ENCODE measurements at places on chromosomes 2 and 18. TPM values are rescaled to one million over a fixed set of nuclear protein-coding genes. Genes with fewer than 3 reads are reported as not detected.

Gene SCN9A
- polyA plus RNA-seq, result 0.99 TPM

DNA sequence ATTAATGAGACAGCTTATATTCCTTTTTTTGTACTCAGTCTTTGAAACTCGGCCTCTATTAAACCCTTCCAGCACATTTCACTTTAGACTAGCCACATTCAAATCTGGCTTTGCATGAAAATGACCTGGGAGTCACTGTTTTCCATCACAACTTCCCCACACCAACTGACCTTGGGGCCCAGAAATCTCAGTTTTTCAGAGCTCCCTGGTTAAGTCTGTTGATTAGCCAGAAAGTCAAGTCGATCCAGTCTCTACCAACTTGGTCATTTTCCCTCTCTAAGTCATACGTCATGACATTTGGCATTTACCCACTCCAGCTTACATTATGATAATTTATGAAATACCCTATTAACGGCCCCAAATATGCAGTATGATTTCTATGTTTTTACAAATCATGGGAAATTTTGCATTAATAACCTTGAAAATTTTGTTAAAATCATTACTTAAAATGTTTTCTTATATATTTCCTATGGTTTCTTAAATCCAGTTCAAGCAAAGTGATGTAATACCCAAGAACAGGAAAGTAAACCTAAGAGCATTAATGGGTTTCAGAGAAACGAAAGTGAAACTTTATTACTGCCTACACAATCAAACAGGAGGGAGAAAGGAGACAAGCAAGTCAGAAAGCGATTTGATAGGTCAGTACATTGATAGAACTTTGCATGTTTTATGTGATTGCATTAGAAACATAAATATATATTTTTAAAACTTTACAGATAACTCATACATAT lies 77.1 kb downstream of the SPATS2L start:
- peak overlapping the region; percentile 52 for H3K4me3 ChIP-seq
- H3K4me1 ChIP-seq, result peaks cover 24% of the 10 kb centered on the region
- peak; percentile 60 for DNase-seq
- no peak overlapping the region for H3K27ac ChIP-seq

Gene CD8B2
- polyA plus RNA-seq, result 0.71 TPM

DNA sequence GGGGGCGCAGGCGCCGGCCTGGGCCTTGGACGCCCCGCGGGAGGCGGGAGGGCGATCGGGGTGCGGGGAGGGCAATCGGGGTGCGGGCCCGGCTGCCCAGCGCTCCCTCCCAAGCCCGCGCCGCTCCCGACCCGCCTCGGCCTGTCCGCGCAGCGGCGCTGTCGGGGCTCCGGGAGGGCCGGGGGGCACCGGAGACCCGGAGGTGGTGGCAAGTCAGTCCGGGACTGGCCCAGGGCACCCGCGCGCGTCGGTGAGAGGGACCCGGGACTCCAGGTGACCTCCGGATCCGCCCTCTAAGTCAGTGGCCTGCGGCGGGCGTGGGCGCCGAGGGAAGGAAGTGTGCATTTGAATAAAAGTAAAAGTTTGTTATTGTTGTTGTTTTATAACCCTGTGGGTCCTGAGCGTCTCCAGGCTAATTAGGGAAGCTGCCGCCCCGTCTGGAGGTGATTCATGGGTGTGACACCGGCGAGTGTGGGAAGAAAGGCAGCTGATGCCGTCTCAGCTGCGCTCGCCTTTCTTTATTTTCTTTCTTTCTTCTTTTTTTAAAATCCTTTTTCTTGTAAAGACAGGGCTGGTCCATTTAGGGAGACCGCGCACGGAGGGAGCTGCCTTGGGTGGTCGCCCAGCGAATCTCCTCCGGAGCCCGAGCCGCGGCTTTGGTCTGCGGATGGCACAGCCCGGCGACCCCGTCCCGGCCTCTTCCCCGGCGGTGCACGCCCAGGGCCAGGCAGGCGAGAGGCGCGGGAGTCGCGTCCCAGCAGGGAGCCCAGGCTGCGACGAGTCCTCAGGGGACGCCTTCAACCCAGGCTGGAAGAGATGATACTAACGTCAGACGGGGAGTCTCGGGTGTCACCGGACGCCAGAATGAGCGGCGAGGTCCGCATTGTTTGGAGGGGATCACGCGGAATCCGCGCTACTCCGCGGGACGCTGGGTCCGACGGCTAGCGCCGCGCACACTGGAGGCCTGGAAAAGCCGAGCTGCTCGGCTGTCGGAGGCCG lies 627 bp upstream of the CRACDL start:
- no peaks in the 10 kb centered on the region for H3K36me3 ChIP-seq
- no peak overlapping the region for H3K27ac ChIP-seq
- H3K27me3 ChIP-seq, result peaks cover 3% of the 10 kb centered on the region
- H3K4me3 ChIP-seq, result peak overlapping the region; percentile 43

DNA sequence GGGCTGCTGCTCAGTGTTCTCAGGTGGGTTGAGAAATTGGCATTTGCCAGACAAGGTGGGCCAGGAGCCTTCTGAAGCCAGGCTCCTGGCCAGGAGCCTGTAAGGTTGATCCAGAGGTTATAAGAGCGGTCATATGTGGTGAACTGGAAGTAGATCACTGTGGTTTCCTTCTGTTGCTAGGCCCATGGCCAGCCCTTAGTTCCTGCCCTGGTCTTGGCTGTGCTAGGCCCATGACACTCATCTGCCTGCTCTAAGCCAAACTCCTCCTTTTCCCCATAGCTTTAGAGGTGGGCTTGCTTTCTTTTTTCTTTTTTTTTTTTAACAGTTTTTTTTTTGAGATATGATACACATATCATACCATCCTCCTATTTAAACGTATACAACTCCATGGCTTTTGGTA lies 5.0 kb upstream of the MGAT5 start:
- DNase-seq, result no peak
- H3K36me3 ChIP-seq, result no peaks in the 10 kb centered on the region
- H3K27me3 ChIP-seq, result no peaks in the 10 kb centered on the region
- H3K4me3 ChIP-seq, result no peak overlapping the region
- no peak overlapping the region for H3K27ac ChIP-seq

- DNase-seq, result peak; percentile 11
- no peaks in the 10 kb centered on the region for H3K36me3 ChIP-seq
- H3K27ac ChIP-seq, result no peak overlapping the region
- peaks cover 8% of the 10 kb centered on the region for H3K4me1 ChIP-seq
Measured at GRCh38 chr18:49250816-49251388, 209.5 kb downstream of the DYM start.

- no peaks in the 10 kb centered on the region for H3K36me3 ChIP-seq
- H3K27me3 ChIP-seq, result no peaks in the 10 kb centered on the region
- H3K4me1 ChIP-seq, result no peaks in the 10 kb centered on the region
Measured at GRCh38 chr2:204452464-204453023, 92.7 kb upstream of the PARD3B start.

DNA sequence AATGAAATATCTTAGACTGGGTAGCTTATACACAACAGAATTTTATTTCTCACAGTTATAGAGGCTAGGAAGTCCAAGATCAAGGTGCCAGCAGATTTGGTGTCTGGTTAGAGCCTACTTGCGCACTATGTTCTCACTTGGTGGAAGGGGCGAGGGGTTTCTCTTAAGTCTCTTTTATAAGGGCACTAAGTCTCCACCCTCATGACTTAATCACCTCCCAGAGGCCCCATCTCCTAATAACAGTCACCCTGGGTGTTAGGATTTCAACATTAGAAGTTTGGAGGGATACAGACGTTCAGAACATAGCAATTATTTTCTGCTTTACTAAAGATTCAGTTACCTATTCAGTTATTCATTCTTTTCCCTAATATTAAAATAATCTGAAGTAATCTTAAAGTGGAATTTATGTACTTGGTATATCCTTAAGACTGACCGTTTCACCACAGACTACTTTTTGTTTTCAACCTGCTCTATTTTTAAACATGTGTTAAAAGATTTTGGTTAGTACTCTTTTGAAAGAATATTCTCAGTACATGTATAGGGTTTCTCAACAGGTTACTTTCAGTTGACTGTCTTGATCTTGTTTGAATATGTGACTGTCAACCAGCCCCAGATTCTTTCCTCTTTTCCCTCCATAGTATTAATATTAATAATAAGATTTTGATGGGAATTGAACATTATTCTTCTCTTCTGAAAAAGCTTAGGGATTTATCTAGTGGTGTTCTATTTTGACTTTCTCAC lies 130.0 kb downstream of the TAF4B start:
- no peaks in the 10 kb centered on the region for H3K4me1 ChIP-seq
- no peaks in the 10 kb centered on the region for H3K27me3 ChIP-seq
- DNase-seq, result no peak

Gene DSC3
- not detected for polyA plus RNA-seq

DNA sequence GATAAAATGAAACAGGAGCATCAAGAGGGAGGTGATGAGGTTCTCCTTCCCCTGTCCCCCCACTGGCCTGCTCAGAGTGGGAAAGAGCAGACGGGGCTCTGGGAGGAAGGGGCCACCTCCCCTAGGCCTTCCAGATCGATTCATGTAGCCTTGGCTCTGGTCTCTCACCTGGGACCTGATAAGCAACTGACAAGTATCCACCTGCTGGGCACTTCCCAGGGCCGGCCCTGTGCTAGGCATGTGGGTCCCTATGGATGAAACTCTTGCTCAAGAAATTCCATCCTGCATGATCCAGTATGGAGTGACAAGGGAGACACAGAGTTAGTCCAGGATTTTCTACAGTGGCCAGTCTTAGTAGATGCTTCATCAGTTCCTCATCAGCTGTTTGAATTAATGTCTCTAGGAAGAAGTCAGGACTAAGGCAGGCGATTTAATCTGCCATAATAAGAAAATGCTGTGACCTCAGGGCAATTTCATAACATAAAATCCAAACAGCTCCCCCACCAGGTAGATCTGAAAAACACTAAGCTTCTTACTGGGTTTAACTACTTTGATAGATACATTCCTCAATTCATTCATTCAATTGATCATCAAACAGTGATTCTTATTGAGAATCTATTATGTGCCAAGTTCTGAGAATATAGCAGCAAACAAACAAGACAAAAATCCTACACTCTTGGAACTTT lies 44.7 kb upstream of the ZFP36L2 start:
- H3K36me3 ChIP-seq, result no peaks in the 10 kb centered on the region
- H3K27ac ChIP-seq, result no peak overlapping the region
- no peaks in the 10 kb centered on the region for H3K27me3 ChIP-seq

DNA sequence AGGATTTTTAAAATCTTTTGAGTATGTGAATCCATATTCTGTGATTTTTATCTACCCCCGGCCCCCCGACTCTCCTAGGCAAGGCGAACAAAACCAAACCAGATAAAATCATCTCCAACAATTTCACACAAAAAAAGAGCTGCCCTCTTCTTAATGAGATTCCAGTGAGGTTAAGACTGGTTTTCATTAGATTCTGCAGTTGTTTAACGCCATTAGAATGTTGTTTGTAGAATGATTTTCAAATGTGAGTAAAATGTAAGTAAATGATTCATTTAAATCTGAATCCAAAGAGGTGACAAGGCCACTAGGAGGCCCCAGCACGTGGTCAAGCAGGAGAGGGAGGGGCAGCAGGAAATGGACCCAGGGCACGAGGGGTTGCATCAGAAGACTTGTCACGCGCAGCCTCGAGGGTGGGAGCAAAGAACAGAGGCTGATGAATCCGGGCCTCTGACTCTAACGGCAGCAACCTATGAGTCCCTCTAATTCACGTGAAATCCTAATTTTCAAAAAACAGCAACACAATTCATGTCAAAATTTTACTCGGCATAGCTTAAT lies 24.3 kb upstream of the KLHL29 start:
- no peak overlapping the region for H3K4me3 ChIP-seq
- peak; percentile 57 for DNase-seq
- H3K4me1 ChIP-seq, result no peaks in the 10 kb centered on the region
- no peaks in the 10 kb centered on the region for H3K27me3 ChIP-seq

DNA sequence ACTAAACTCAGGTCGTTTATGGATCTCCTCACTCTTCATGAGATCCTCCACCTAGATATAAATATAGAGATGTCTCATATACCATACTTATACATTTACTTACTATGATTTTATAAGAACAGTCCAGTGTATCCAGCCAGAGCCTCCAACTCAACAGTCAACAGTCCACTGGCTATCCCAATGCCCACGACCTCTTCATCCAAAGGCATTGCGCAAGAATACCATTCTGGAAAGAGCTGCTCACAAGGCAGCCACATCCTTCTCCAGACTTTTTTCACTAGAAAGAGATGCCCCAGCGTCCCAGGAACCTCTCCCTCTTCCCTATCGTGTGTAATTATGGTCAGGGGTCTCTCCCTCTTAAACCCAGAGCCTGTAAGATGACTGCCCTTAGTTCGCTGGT lies 448.8 kb downstream of the LRATD1 start:
- H3K27me3 ChIP-seq, result no peaks in the 10 kb centered on the region
- H3K36me3 ChIP-seq, result no peaks in the 10 kb centered on the region
- H3K4me3 ChIP-seq, result no peak overlapping the region
- H3K27ac ChIP-seq, result no peak overlapping the region

Measured in kidney (tissue), 22 donors.